SK-MEL-5 (cell line): ENCODE measurements at places on chromosomes 11 and 22. TPM values are rescaled to one million over a fixed set of nuclear protein-coding genes. Genes with fewer than 3 reads are reported as not detected.

Gene OR10D3
- not detected in 2 replicates for total RNA-seq

DNA sequence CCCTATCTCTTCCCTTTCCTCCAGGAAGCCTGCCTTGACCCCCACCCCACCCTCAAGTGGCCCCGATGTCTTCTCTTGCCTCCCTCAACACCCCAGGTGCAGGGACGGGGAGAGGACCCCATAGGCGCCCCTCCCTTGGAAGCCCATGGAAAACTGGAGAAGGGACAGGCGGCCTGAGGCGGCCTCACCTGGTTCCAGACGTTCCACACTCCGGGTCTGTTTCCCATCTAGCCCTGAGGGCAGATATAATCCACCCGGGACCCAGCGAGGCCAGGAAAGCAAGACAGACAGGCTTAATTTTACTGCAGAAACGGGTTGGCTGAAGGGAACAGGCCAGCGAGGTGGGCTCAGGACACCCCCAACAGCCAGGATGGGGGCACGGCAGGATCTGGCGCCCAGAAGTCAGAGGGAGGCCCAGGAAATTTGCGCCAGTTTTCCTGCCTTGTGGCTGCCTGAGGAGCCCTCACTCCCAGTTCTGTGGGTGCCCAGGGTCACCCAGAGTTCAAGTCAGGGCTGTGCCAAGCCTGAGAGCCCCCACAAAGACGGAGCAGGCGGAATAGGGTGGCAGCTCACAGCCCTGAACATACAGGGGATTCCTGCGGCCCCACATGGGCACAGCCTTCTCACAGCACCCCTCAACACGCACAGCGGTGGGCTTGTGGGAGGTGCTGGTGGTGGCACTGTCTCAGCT lies 3.0 kb upstream of the SIGIRR start:
- DNase-seq, result no peak

DNA sequence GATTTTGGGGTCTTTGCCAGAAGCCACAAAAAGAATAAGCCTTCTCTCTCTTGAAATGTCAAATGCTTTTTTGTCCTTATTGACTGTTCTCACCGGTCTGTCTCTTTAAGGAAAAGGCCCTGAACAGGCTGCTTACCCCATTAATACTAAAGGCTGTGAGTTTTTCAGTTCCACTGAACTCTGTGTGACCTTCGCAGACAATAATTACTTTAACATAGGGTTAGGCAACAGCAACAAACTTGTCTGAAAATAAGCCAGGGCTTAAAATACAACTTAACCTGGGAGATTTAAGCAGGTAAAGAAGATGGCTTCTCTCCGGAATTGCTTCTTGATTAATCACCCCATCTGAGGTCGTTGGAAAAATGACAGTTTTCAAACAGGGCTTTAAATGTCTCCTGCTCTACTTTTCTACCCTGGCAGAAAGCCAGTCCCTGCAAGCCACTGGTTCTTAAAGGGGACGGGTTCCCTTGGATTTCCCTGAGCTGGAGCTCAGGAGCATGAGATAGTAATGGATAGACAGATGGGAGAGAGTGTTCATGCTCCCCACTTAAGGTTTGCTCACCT lies 69.4 kb downstream of the ARL14EP start:
- DNase-seq, result peak; percentile 60

DNA sequence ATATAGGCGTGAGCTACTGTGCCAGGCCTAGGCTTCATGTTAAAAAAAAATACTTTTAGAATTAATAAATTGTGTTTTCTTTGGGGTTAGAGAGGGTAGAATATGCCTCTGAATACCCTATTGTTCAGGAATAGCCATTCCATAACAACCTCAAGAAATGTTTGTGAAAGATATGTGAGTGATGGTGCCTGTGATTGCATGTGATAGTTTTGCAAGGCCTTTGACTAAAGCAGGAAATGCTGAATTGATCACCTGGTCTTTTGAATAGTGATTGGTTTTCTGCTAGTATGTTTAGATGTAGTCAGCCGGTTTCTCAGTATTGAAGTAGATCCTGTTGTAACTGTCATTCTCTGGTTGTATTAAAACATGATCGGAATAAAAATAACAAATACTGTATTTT lies 73.4 kb downstream of the UVRAG start:
- peak; percentile 76 for DNase-seq

- DNase-seq, result peak; percentile 12
These were observed 5.1 kb upstream of the B4GALNT4 start for GRCh38 chr11:363948-364761.
